ENCODE measurements at places on chromosomes 11 and 22.

DNA sequence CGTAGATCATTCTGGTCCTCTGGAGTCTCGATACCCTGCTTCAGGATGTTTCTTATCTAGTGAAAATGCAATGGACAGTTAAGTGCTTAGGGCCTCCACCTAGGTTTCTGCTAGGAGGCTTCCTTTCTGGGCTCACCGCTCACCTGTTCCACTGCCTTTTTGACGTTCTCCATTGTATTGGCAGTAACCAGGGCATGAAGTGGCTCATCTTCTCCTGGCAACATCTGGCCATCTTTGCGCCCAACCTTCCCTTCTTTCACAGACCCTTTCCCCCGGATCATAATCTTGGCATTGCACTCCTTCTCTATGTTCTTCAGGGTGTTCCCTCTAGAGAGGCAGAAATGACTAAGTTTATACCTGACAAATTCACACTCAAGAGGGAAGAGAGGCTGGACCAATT lies 9.1 kb downstream of the SF1 start:
- no peak for DNase-seq

- no peak for DNase-seq
Observed at GRCh38 chr22:48944433-48944750, 883.3 kb downstream of the BRD1 start.

- DNase-seq, result no peak
Observed at GRCh38 chr22:42438293-42438650, 6.1 kb upstream of the NFAM1 start.

- DNase-seq, result no peak
Observed at GRCh38 chr11:80586464-80586863, 1145.6 kb upstream of the TENM4 start.

- DNase-seq, result no peak
Observed at GRCh38 chr11:70525006-70525405, 126.7 kb downstream of the CTTN start.
